ENCODE measurements at places on chromosomes 7 and 10.

- DNase-seq: no peak
These were observed 927 bp upstream of the DEPP1 start for GRCh38 chr10:44979281-44980191.

DNA sequence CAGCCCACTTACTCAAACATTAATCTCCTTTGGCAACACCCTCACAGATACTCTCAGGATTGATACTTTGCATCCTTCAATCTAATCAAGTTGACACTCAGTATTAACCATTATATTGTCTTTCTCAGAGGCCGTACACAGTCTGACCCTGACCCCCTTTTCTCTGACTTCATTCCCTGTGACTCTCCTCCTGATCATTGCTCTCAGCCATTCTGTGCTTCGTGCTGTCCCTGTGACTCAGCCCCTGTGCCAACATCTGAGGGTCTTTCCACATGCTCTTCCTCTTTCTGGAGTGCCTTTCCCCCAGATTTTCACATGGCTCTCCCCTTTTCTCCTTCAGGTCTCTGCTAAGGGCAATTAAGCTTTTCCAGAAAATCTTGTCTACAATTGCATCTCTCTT is 289.0 kb upstream of the PHYHIPL start:
- no peak for DNase-seq

GRCh38 chr10:113516061-113516460 is 36.8 kb upstream of the HABP2 start:
- DNase-seq: no peak

GRCh38 chr10:75982611-75983369 is 551.4 kb downstream of the LRMDA start:
- DNase-seq: no peak

GRCh38 chr7:36607721-36608095 is 116.6 kb downstream of the AOAH start:
- DNase-seq: no peak

- no peak for DNase-seq
These were observed 22.6 kb downstream of the PODXL start for GRCh38 chr7:131533566-131534561.

DNA sequence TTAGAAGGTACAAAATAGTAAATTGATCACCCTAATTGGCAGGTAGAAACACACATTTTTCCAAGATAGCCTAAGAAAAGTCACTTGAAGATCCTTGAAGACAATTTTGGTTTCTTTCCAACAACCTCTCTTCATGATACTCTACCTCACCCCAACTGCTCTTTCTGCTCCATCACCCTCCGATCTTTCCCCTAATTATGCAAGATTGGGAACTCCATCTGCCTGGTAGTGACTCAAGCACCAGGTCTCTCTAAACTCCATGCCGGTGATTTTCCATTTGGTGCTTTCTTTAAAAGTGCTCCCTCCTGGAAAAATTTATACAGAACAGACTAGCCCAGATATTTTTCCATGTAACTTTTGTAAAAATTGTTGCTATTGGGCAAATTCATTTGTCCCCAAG is 1.1 kb upstream of the AKR1B1 start:
- no peak for DNase-seq

DNA sequence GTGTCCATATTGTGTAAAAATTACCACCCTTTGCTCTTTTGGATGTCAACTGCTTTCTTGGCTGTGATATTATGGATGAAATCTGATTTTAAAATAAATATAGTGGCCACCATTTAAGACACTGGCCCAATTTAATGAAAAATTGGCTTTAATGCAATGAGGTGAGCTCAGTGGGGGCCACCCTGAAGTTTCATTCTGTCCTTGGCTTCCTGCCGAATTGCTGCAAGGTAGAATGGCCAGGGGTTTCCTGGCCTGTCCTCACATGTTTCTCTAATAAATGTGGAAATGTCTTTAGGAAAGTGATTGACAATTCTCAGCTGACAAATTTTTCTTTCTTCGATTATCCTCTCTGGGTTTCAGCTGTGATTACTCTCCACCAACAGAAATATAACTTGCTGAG is 36.0 kb downstream of the DYNC1I1 start:
- DNase-seq: no peak

DNA sequence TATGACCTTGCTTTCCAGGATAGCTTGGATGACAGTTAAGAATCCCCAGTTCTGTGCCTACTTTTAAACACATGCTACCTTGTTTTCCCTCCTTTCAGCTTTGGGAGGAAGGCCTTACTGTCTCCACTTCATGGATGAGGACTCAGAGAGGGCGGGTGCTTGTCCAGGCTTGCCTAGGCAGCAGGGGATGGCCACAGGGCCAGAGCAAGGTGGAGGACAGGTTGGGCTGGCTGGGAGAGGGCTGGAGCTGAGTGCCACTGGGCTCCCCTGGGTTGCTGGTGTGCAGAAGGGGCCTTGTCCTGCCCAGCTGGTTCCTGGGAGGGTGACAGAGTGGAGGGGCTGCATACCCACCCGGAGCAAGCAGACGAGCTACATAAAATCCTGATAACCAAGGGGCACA is 117.8 kb downstream of the GRK5 start:
- no peak for DNase-seq

GRCh38 chr10:127889605-127890195 is 3.0 kb downstream of the CLRN3 start:
- DNase-seq: no peak

GRCh38 chr7:140031364-140031763 is 31.4 kb downstream of the PARP12 start:
- DNase-seq: no peak

- DNase-seq: no peak
These were observed 6.3 kb downstream of the IDI2 start for GRCh38 chr10:1019362-1019761.

GRCh38 chr7:138882249-138882648 is 84.3 kb upstream of the ATP6V0A4 start:
- DNase-seq: no peak

GRCh38 chr10:94630017-94630688 is 53.4 kb upstream of the CYP2C18 start:
- peak; percentile 0 for DNase-seq

DNA sequence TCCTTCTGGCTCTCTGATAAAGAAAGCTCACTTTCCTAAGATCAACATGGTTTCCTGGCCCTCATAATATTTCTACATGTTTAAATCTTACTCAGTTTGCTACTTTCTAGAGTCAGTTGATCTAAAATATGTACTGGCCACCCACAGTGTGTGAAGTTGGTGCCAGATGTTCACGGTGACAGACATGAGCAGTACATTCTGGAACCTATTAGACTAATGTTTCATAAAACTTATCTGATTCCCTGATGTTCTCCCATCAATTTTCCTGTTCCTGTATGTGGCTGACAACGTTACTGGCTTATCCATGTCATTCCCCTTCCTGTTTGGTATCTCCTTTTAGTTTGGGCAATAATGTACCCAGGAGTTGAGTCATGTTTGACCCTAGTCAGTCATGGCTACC is 13.7 kb upstream of the CPVL start:
- no peak for DNase-seq

- no peak for DNase-seq
These were observed 39.9 kb downstream of the AVL9 start for GRCh38 chr7:32535162-32535702.

DNA sequence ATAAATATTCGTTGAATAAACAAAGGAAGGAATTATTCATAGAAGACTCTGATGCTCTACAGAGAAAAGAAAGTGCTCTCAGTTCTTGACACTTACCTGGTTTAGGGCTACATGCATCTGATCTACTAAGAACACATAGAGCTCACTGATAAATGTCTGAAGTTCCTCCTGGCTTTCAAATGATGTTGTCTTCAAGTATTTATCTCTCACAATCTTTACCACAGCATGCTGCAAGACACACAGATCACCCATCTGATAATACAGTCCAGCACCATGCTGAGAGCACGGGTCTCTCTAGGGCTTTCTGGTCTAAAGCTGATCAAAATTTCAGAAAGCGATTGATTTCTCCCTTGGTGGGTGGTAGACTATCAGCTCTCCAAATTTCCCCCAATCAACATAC is 44.5 kb upstream of the MRPS16 start:
- DNase-seq: no peak

DNA sequence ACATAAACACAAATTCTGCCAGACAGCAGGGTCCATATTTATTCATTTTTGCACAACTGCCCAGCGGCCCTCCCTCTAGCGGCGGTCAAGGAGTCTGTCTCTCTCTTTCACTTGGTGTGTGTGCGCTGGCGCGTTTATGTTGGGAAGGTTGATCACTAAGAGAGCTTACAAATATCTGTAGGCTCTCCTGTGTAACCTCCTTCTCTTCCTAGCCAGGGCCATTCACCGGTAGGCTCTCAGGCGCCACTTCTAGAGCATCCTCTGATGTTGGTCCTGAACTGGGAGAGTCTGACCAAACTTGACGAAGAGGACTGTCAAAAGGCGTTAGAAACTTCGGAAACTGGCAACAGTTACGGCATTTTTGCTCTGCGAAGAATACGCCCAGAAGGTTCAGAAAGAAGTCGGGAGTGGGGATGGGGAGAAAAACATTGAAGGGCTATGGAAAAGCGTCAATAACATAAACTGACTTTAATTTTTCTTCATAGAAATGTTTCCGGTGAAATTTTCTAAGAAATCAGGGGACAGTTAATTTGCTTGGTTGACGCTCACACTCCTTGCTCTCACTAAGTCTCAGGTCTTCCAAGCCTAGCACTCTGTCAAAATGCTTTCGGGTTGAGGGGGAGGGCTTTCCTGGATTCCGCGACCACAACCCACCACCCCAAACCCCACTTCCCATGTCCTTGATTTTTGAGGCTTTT is 731.1 kb downstream of the ZWINT start:
- DNase-seq: no peak

GRCh38 chr10:69142983-69143382 is 19.0 kb downstream of the VPS26A start:
- DNase-seq: no peak

DNA sequence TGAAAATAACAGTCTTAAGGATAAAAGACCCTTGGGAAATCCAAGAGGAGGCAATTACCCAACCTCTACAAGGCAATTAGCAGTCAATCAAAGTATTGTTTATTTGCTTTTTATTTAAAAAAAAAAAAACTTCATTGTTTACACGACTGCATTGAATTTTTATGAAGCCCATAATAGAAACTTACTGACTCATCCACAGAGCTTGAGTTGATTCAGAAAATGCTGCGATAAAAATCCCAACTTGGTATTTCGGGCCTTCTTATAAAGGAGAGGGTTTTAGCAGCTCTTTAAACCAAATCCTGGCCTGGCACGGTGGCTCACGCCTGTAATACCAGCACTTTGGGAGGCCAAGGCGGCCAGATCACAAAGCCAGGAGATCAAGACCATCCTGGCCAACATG is 69.2 kb upstream of the PALS2 start:
- DNase-seq: peak; percentile 82

- DNase-seq: no peak
These were observed 169.7 kb upstream of the PHYHIPL start for GRCh38 chr10:59006511-59007306.

GRCh38 chr10:12228851-12229250 is 32.9 kb downstream of the CDC123 start:
- no peak for DNase-seq

- DNase-seq: no peak
These were observed 16.0 kb upstream of the FAM20C start for GRCh38 chr7:176381-176780.

GRCh38 chr10:68992636-68993440 is 4.2 kb downstream of the KIFBP start:
- no peak for DNase-seq

DNA sequence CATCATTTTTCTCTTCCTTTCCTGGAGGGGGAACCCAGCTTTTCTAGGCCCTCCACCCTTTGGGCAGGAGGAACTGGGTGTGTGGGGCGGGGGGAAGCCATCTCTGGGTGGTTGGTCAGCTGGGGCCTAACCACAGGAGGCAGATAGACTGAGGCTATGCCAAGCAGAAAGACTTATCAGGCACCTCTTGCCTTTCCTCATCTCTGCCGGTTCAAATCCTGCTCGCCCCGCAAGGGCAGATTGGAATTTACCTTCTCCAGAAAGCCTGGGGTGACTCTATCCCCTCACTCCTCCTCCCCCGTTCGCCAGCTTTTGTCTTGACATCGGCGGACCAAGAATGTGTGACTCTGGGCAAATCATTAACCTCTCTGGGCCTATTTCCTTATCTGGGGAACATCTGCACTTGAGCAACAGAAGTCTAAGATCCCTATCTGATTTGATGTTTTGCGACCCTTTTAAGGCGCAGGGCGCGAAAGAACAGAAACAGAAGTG is 584 bp upstream of the GARS1 start:
- no peak for DNase-seq

DNA sequence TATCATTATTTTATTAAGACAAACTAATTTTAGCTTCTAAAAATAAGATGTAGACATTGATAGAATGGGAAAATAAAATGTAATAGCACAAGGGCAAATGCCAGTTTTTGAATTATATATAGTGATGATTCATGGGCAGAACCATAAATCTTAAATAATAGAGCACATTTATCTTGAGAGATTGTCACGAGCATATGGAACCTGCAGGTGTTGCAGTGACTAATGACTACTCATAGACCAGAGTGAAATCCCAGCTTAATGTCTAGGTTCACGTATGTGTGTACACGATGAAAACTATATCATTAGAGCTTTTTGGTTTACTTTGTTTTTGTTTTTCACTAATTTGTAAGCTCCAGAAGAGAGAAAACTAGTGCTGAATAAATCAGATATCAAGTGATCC is 150.2 kb upstream of the CACNA2D1 start:
- DNase-seq: peak; percentile 40

GRCh38 chr10:132523561-132524442 is 13.8 kb upstream of the INPP5A start:
- no peak for DNase-seq

- no peak for DNase-seq
These were observed 251.7 kb upstream of the CXCL12 start for GRCh38 chr10:44636625-44637024.

- DNase-seq: no peak
These were observed 212.3 kb upstream of the MKLN1 start for GRCh38 chr7:131115340-131115739.

DNA sequence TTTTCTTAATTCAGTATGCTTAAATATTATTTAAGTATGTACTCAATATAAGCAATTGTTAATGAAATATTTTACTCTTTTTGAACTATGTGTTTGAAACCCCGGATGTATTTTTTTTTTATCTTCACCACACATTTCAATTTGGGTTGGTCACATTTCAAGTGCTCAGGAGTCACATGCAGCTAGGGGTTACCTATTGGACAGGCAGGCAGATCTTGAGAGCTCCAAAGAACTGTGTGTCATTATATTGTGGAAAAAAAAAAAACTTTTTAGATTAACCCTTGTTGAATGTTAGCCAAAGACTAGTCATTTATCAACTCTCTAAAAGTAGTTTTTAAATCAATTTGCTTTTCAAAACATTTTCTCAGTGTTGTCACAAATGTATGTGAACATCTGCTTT is 37.2 kb downstream of the IKZF1 start:
- DNase-seq: no peak

DNA sequence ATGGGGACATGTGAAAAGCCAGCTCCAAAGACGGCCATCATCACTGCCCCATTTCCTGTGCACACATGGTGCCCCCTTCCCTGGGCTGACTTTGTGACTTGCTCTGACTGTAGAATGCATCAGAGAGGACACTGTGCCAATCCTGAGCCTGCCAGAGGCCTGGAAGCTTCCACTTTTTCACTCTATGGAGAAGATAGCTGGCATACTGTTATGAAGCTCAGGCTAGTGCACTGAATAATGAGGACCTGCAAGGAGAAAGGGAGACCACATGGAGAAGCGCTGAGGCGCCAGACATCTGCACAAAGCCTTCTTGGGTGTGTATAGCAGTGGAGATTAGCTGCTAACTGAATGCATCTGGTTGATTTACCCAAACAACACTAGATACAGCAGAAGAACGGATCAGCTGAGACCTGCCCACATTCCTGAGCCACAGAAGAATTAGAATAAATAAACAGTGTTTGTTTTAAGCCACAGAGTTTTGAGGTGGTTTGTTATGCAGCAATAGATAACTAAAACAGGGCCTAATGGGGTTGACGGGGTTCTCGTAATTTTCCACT is 58.9 kb upstream of the C10orf90 start:
- no peak for DNase-seq
